Activated T-helper 2 cell treated with anti-CD3 and anti-CD28 coated beads, Interferon-gamma antibody, Interleukin-2, Interleukin-4, amounts not matched to agents 10 μg/mL and 5 μg/mL and 100 μg/mL, durations not matched to agents 14 hours and 24 hours and 36 hours (primary cell): ENCODE measurements at places on chromosomes 11 and 22. TPM values are rescaled to one million over a fixed set of nuclear protein-coding genes. Genes with fewer than 3 reads are reported as not detected.

GRCh38 chr11:77213029-77213579 is 85.1 kb downstream of the MYO7A start:
- DNase-seq, result no peak

GRCh38 chr11:15889363-15890030 is 466.8 kb downstream of the SOX6 start:
- no peak for DNase-seq

GRCh38 chr11:95827696-95828095 is 37.4 kb downstream of the CEP57 start:
- no peak for DNase-seq

- no peak for DNase-seq
Observed at GRCh38 chr11:41816396-41816795, 356.9 kb upstream of the LRRC4C start.

GAB4 gene
- total RNA-seq, result 0.07 TPM in 1 of 2 replicates, not detected in the other

DTX4 gene
- total RNA-seq, result 0.09 and 0.68 TPM in 2 replicates

THY1 gene
- 35.2 and 37.3 TPM in 2 replicates for total RNA-seq

GRCh38 chr11:91800208-91800914 is 424.3 kb upstream of the FAT3 start:
- no peak for DNase-seq

DNA sequence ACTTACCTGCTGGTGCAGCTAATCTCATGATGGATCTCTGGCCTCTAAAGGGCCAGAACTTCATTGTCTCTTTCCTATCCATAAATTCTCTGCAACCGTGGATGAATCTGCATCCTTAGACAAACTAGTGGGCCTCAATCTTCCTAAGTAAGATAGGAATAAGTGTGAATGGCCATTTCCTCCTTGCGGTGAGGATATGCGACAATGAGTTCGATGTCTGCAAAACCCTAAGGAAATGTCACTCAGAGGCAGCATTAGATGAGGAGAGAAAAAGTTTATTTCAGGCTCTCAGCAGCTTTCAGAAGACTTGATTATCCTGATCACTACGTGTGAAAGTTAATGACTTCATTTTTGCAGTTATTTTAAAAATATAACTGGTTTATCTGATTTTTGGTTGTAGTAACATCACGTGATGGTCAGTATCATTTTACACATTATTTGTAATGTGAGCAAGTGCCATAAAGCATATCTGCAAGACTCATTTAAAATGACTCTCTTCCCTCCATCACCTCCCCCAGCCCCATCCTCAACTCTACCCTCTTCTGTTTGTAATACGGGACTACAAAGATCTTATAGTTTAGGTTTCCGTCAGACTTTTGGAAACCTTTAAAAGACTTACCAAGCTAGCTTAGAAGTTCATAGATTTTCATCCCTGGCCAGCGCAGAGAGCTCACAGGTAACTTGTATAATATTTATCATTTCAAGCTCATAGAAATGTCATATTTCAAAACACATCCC is 10.2 kb downstream of the GRAP2 start:
- no peak for DNase-seq

SMDT1 gene
- total RNA-seq, result 65.1 and 69.7 TPM in 2 replicates

GRCh38 chr22:31556627-31557203 is 60.4 kb downstream of the SFI1 start:
- no peak for DNase-seq

DNA sequence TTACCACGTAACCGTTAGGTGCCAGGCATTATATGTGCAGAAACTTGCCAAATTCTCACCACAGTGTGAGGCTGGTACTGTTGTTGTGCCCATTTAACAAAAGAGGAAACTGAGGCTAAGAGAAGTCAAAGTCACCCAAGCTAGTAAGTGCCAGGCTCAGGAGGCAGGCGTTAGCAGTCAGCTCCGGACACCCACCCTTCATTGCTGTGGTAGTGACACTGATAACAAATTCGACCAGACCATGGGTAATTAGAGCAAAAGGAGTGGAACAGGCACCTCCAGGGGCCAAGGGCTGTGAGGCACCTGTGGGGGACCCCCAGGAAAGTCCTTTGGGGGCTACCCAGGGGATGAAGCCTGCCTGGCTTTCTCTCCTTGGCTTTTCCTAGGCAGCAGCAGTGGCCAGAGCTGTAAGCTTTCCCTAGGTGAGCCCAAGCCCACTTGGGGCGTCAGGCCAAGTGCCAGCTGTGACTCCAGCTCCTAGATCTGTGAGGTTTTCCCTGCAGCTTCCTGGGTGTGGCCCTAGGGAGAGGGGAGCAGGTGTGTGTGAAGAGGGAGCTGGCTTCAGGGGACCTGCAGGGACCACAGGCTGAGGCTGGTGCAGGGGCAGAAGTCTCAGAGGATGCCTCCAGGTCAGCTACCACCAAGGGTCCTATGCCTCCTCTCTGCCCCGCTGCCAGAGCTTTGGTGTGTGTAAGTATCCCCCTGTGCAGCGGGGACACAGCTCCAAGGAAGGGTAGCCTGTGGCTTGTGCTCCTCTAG is 19.7 kb upstream of the ALX4 start:
- no peak for DNase-seq

DNA sequence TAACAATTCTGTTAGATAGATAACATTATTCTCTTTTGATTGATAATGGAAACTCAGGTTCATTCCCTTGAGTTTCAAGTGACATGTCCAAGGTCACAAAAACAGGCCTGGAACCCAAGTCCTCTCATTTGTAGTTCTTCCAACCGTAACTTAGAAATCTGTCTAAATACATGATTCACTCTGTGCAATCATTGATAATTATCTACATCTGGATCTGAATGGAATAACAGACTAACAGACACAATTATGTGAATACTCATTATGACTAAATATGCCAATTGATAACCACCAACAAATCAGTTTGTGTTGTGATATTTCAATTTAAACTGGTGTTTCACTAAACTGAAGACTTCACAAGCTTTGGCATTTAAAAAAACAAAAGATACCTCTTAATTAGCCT is 71.0 kb downstream of the RBFOX2 start:
- no peak for DNase-seq

SYT8 gene
- total RNA-seq, result not detected in 2 replicates

GRCh38 chr11:64088162-64089026 is 52.7 kb downstream of the FLRT1 start:
- no peak for DNase-seq

- DNase-seq, result no peak
Observed at GRCh38 chr22:28444659-28445058, 235.0 kb downstream of the TTC28 start.

DNA sequence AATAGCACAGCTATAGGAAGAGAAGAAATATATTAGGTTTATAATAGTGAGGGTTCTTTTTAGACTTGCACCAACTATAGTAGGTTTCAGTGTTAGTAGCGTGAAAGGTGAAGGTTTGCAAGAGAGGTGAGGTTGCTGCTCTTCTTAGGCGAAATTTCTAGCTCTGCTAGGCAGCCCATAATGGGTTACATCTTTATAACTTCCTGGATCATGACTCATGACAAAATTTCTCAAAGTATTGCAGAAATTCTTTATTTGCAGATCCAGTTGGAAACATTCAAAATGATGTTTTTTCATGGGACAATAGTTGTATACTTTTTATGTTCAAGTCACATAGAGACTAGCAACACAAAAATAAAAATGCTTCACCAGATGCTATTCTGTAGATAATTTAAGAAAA is 260.0 kb downstream of the SOX6 start:
- DNase-seq, result no peak

THRSP gene
- not detected in 2 replicates for total RNA-seq

BBOX1 gene
- total RNA-seq, result not detected in 2 replicates
